ENCODE measurements at places on chromosomes 4 and X.

DNA sequence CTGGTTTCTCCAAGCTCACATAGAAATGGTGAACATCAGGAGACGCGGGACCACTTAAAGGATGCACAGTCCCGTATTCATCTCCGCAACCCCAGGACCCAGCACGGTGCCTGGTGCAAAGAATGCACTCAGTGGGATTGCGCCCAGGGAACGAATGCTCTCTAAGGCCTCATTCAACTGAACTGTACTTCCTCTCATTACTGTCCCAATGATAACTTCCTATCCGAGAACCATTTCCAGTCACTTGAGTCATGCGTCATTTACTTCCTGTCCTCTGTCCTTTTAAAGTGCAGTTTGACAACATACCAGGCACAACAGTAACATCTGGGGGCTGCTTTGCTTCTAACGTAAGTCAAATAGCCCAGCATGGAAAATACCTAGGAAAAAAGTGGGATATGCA is 75.7 kb downstream of the RBM47 start:
- DNase-seq: no peak

DNA sequence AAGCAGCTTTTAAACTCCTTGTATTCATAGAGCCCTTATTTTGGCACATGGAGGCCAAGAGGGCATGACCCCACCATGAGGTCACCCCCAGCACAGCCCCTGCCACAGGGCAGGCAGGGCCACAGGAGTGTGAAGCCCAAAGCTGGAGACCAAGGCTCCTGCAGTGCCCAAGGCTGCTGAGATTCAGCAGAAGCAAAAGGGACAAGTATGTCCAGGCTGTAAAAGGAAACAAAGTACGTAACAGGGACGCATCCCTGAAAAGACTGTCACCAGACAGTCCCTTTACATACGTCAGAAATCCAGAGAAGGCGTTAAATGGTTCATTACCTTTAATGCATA is 18.9 kb downstream of the GAK start:
- DNase-seq: no peak

GRCh38 chr4:149441338-149441737 is 374.3 kb downstream of the IQCM start:
- DNase-seq: no peak

- no peak for DNase-seq
These were observed 42.9 kb downstream of the F8 start for GRCh38 chrX:154979629-154980028.

DNA sequence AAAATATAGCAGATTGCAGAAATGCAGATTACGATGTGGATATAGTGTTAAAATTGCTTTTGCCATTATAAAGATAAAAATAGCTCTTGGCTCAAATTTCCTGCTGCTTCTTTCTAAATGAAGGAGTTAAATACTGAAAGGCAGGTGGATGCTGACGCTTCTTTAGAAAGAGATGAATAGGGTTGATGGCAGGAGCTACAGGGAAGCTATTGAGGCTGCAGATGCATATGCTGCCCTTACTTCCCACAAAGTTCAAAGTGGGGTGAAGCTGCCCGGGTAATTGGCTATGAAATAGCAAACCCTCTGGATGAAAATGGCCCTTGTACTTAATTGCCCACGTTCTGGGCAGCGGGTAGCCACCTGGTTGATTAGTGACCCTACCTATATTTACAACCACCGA is 379.5 kb downstream of the ZIC3 start:
- DNase-seq: no peak

- DNase-seq: peak; percentile 30
These were observed 12.3 kb downstream of the MSL3 start for GRCh38 chrX:11770320-11770719.

- no peak for DNase-seq
These were observed 9.3 kb downstream of the RNF4 start for GRCh38 chr4:2478229-2478628.

- DNase-seq: no peak
These were observed 51.4 kb upstream of the VCX3B start for GRCh38 chrX:8413279-8413678.

- no peak for DNase-seq
These were observed 72.4 kb upstream of the NR3C2 start for GRCh38 chr4:148514581-148514980.

DNA sequence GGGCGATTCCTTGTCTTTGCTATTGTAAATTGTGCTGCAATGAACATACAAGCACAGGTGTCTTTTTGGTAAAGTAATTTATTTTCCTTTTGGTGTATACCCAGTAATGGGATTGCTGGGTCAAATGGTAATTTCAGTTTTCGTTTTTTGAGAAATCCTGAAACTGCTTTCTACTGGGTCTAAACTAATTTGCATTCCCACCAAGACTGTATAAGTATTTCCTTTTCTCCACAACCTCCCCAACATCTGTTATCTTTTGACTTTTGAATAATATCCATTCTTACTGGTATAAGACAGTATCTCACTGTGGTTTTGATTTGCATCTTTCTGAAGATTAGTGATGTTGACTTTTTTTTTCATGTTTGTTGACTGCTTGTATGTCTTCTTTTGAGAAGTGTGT is 2506.0 kb downstream of the PCDH7 start:
- DNase-seq: no peak

- DNase-seq: no peak
These were observed 38.2 kb upstream of the TMPRSS11B start for GRCh38 chr4:68283714-68284113.

DNA sequence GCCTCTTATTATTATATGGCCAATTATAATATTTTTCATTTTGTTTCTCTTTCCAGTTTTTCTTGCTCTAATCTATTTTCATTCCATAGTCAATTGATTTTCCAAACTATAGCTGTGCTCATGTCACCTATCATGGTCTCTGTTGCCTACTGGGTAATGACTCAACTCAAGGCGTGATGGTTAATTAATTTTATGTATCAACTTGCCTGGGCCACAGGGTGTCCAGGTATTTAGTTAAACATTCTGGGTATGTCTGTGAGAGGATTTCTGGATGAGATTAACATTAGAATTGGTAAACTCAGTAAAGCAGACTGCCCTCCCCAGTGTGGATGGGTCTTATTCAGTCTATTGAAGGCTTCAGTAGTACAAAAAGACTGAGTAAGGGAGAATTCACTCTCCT is 9.9 kb downstream of the FHIP1A start:
- no peak for DNase-seq

- DNase-seq: no peak
These were observed 130.9 kb downstream of the RNF150 start for GRCh38 chr4:141002323-141002805.

GRCh38 chr4:101707596-101707995 is 82.9 kb upstream of the BANK1 start:
- DNase-seq: no peak

DNA sequence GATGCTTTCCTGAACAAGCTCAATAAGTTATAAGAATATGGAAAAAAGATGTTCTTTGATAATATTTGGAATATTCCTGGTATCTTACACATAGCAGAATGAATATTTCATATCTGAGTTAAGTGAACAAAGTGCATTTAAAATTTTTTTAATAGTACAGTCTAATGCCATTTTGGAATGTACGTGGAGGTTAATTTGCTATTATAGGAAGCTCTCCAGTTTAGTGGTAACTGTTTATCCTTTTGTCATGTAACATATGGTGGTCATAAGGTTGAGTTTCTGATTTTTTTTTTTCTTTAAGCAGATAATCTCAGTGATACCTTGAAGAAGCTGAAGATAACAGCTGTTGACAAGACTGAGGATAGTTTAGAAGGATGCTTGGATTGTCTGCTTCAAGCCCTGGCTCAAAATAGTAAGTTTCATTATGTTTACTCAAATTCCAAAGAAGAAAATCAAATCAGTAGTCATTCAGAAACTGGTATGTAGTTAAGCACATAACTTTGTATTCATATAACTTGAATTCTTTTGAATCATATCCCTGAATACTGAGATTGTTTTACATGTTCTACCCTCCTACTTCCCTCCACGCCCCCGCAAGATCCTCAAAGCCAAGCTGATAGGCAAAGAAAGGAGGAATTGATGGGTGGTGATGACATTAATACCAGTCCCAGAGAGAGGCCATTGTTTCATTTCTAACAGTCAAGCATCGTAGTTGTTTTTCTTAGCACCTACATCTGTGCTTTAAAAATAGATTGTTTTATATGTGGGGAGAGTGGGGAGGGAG is 32.1 kb downstream of the RAP1GDS1 start:
- DNase-seq: no peak

Measured in stimulated activated CD8-positive, alpha-beta memory T cell treated with anti-CD3 and anti-CD28 coated beads, Interleukin-4, amount 100 ng/mL, for 1 hour (primary cell).